ENCODE measurements at places on chromosomes 4 and X. TPM values are rescaled to one million over a fixed set of nuclear protein-coding genes. Genes with fewer than 3 reads are reported as not detected.

DNA sequence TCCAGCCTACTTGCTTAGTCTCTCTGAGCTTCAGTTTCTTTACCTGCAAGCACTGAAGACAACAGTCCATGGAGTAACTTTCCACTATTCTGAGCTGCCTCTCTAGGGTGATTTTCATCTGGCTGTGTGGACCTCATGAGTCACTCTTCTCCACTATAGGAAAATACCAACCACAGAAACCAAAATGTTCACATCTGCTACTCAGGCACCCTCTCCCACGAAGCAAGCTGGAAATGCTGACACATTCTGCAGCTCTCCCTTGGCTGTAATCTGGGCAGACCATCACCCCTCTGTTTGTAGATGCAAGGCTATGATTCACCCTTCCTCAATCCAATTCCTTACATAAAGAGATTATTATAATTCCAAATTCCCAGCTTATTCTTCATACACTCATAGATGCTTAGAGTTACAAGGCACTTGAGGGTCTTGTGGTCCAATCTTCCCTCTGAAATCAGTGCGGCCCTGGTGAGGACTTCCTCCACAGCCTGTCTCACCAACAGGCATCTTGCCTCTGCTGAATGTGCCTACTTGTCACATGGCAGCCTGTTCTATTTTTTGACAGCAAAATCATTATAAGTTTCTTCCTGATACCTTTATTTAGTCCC is 97.0 kb upstream of the LNX1 start:
- DNase-seq = peak; percentile 96

- peak; percentile 29 for DNase-seq
Measured at GRCh38 chrX:82127228-82128123, 925.6 kb downstream of the SH3BGRL start.

- DNase-seq = no peak
Measured at GRCh38 chr4:75924309-75924827, 16.4 kb downstream of the NAAA start.

GRCh38 chrX:147827070-147827469 is 84.6 kb upstream of the FMR1 start:
- DNase-seq = no peak

GRCh38 chrX:118503260-118504041 is 7.8 kb downstream of the DOCK11 start:
- DNase-seq = no peak

DNA sequence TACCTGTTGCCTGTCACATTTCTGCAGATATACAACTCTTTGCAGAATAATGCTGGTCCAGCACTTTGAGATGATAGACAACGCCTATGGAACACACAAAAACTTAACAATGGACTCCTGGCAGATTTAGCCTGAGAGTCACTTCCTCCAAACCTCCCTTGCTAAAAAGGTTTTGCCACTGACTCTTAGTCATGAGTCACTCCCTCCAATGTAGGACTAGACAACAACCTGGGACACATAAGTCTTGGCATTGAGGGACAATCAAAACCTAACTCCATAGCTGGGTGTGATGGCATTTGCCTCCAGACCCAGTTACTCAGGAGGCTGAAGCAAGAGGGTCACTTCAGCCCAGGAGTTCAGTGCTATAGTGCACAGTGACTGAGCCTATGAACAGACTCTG is 22.0 kb upstream of the EIF4E start:
- peak; percentile 50 for DNase-seq

- no peak for DNase-seq
Measured at GRCh38 chrX:109782994-109783700, 50.1 kb upstream of the ACSL4 start.

GRCh38 chr4:35025152-35025834 is 1219.0 kb downstream of the ARAP2 start:
- DNase-seq = no peak

DNA sequence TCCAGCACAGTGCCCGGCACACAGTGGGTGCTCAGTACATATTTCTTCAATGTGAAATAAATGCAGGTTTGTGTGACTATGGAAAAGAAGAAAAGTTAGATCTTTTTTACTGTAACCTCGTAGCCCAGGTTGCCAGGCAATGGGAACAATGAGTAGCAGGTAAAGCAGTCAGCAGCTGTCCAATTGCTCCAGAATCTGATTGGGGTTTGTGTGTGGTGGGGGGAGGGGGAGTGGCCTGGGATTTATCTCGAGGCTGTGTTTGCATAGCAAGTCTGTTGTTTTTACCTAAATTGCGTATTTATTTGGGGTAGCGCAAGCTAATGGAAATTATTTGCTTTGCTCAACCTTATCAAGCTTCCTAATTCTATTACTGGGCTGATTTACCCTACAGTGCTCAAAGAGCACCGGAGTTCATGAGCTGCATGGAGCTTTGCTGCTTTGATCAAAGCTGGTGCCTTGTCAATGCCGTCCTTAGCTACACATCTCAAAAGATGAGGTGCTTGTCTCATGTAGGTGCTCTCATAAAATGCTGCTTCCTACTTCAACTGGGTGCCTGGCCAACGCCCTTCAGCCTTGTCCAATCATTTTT is 145.0 kb upstream of the DGKK start:
- no peak for DNase-seq

DNA sequence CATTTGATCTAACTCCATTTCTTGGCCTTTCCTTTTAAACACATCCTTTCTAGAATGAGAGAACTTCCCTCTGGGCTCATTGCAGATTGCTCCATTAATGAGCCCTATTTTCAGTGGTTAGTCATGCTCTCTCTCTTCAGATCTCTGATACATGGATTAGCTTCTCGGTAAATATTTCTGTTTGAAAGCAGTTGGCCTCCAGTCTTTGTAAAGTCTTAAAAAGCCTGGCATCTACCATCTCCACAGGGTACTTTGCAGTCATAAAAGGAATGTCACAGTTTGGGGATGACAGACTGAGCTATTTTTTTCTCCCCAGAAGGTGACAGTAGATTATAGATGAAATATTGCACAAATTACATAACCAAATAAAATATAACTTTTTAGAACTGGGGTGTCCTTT is 72.7 kb downstream of the UNC5C start:
- DNase-seq = no peak

- DNase-seq = peak; percentile 90
Measured at GRCh38 chrX:37846934-37847732, at the start of gene DYNLT3. TSS of gene DYNLT3 (minus strand) at chrX:37847571. CDS start at chrX:37847510, 61 bp downstream.

DNA sequence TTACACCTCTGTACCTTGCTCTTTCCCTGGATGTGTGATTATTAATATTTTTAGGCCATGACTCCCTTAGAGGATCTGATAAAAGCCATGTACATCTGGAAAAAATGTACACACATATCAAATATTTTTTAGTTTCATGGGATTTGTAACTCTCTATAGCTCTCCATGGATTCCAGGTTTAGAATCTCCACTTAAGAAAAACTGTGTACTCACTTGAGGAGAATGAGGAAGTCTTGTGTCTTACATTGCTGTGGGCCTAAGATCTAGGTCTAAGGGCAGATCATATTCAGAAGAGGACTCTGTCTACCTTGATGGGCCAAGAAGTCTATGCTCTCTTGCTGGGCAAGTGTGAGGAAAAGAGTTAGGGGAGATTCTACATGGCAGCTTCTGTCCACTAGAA is 98.0 kb downstream of the RRAGB start:
- DNase-seq = no peak

GRCh38 chrX:155985208-155985607 is 12.3 kb upstream of the IL9R start:
- no peak for DNase-seq

DNA sequence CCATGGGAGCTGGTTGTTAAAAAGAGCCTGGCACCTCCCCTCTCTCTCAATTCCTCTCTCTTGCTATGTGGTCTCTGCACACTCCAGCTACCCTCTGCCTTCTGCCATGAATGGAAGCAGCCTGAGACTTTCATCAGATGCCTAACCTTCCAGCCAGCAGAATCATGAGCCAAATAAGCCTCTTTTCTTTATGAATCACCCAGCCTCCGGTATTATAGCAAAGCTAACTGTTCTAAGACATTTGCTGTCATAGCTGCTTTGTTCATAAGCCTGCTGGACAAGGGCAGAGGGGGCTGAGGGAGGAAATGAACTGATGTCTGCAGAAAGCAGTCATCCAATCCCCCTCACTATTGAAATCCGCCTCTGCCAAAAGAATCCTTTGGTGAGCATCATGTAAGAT is 196.7 kb downstream of the ZNF330 start:
- no peak for DNase-seq

DNA sequence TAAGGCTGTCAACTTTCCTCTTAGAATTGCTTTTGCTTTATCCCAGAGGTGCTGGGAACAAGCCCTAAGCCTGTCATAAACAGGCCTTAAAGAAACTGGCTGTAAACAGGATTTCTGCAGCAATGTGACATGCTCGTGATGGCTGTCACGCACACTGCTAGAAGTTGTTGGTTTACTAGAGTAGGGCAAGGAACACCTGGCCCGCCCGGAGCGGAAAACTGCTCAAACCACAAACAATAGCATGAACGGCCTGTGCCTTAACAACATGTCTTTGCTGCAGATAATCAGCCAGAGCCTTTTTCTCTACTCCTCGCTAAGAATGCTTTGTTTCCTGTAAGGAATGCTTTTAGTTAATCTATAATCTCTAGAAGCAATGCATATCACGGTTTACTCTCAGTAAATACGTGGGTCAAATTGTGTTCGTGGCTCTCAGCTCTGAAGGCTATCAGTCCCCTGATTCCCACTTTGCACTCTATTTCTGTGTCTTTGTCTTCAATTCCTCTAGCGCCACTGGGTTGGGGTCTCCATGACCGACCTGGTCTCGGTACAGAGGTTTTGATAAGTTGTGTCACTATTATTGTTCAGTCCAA is 318.3 kb downstream of the GLUD2 start:
- DNase-seq = no peak

DNA sequence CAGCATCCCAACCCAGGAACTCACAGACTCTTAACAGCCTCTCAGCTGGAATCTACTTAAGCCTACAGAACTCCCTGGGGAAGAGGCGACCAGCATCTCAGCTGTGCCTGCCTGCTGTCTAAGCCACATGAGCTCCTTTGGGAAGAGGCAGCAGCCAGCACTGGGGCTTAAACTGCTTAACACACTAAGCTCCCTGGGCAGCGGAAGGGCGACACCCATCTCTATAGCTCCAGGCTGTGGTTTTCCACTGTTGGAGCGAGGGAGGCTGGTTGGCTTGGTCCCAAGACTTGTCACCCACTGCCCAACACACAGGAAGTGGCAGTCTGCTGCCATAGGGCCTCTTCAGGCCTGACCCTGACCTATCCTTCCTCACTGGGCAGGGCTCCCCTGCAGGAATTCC is 1544.1 kb upstream of the ADGRL3 start:
- peak; percentile 64 for DNase-seq

DNA sequence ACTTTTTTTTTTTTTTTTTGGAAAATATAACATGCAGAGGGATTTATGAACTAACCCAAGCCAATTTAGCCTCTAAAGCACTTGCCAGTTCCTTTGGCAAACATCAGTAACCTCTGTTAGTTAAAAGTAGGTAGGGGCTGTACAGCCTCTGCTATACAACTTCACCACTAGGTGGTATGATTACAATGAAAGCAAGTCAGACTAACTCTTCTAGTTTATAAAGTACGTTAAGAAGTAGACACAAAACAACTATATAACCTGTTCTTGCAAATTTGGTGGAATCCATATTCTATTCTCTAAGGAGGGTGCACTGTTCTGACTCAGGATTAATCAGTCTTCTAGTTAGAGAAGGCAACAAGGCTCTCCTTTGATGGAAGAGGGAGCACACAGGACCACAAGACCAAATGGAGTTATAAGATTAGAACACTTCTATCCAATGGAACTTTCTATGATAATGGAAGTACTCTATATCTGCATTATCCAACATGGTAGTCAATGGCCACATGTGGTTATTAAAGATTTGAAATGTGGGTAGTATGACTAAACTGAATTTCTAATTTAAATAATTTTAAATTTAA is 12.8 kb downstream of the AIMP1 start:
- DNase-seq = peak; percentile 51

GRCh38 chr4:17941731-17942130 is 79.8 kb downstream of the LCORL start:
- DNase-seq = peak; percentile 1

GRCh38 chrX:119729408-119730201 is 28.8 kb upstream of the SOWAHD start:
- DNase-seq = peak; percentile 74

DNA sequence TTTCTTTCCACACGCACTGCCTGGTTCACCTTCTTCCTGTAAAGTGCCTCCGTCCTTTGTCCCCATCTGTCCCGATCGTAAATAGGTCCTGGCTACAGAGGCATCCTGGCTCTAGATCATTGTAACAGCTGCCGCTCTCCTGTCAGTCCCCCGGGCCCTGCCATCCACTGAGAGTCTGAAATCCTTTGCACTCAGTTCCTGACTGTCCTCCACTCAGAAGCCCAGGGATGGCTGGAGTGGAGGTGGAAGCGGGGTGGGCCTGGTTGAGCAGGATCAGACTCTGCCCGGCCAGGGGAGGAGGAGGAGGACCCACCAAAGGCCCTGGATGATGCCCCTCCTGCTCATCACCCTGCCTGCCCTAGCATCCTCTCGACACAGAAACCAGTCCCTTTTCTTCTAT is 29.8 kb downstream of the PIGG start:
- DNase-seq = no peak

GRCh38 chrX:69196666-69197065 is 31.4 kb upstream of the PJA1 start:
- no peak for DNase-seq

DNA sequence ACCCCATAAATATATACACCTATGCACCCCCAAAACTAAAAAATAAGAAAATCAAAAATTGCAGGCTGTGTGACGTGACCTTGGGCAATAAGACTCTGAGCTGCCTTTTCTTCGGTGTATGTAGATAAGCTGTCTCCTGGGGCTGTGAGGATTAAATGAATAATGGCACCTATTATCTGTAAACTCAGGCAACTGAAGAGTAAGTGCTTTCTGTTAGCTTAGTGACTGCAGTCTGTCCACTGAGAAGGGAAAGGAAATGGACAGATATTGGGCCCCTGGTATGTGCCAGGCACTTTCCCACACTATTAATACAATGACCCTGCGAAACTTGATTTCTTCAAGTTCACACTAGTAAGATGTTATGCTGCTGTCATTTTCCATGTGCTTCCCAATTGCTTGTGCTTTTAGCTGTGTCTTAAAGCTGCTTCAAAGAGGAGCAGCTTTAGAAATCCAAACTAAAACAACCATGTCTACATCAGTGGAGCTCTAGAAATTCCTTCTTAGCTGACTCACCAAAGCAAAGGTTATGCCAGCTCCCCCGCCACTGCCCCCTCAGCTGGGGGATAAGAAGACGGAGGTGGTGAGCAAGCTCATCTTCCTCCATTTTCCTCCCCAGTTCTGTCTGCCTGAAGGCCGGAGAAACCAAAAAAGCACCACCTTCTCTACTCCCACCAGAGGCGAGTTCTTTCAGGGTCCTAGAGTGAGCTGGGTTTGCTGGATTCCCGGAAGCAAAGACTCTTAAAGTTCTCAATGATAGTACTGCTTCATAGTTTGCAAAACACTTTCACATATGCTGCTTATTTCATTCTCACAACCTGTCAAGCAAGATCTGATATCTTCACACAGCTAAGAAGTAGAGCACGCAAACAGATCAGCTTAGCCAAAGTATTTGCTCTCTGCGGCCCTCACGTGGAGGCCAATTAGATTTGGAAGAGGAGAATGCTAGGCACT is 8.8 kb upstream of the DGAT2L6 start:
- peak; percentile 75 for DNase-seq

The FGFBP1 gene
- 133 TPM for total RNA-seq

The AMER1 gene
- total RNA-seq = 4.3 TPM

The PAGE2 gene
- not detected for total RNA-seq

The VCX2 gene
- total RNA-seq = not detected

The DNAJB14 gene
- 8.8 TPM for total RNA-seq

The TRIML2 gene
- total RNA-seq = not detected

The SORCS2 gene
- 6.6 TPM for total RNA-seq

The SERTM2 gene
- total RNA-seq = not detected

The TIMP1 gene
- 207 TPM for total RNA-seq

The PRICKLE3 gene
- 16.5 TPM for total RNA-seq

The AVPR2 gene
- not detected for total RNA-seq

The GCNA gene
- total RNA-seq = 2.9 TPM

The SOD3 gene
- total RNA-seq = 16.4 TPM

The RTL9 gene
- total RNA-seq = 0.29 TPM

The CT47A1 gene
- not detected for total RNA-seq

All from PC-3 (cell line).